GM18507 (cell line): ENCODE measurements at places on chromosomes 4 and X.

DNA sequence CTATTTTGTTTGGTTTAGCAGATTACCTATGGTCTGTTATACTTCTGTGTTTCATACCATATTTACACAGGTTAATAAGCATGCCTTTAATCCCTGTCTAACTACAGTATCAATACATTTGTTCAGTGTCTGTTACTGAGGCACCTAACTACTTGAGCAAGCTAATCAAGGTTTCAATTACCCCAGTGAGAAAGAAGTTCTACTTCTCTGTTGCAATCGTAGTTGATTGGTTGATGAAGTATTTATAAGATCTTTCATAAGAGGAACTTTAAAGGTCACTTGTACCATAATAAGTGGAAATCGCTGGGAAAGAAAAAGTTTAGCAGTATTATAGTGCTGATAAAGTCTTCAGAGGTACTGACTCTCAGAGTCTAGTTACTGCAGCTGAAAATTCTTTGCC is 490.6 kb downstream of the RPA4 start:
- no peak for DNase-seq

- no peak for DNase-seq
Observed at GRCh38 chrX:107566604-107567262, 61.6 kb upstream of the PRPS1 start.

DNA sequence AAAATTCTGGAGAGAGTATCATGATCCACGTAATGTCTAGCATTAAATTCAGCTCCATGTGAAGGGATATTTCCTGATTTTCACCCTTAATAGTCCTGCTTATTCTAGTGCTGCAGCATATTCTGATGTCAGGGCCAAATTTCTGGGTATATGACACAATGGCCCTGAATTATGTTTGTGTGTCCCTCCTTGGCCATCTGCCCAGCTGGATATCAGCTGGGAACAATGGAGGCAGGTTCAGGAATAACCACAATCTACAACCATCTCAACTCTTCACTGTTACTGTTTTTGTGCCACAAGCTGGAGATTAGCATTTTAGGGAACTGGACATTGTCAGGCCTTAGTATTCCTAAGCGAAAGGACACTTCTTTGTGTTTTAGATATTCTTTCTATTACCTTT is 3.5 kb downstream of the GLRB start:
- no peak for DNase-seq

DNA sequence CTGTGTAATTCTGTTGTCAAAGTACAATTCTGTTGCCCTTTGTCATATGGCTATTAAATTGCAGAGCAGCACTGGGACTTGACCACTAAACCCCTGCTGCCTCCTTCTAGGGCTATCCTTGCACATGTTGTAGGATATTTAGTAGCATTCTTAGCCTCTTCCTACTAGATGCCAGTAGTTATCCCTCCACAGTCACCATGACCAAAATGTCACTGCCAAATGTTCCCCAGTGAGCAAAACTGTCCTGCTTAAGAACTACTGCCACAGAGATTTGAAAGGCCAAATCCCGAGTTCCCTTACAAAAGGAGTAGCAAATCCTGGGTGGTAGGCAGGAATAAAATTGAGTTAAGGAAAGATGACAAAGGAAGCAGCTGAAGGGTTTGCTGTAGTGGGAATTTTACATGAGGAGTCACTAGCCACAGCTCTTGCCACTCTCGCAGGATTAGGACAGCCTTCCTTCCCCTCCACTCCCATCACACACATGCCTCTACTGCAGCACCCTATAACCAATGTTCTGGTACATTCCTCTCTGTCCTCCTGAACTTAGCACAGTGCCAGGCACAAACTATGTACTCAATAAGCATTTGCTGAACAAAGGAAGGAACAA is 8.4 kb downstream of the APBB2 start:
- DNase-seq: no peak

- no peak for DNase-seq
Observed at GRCh38 chr4:102139132-102139573, 206.1 kb downstream of the SLC39A8 start.

DNA sequence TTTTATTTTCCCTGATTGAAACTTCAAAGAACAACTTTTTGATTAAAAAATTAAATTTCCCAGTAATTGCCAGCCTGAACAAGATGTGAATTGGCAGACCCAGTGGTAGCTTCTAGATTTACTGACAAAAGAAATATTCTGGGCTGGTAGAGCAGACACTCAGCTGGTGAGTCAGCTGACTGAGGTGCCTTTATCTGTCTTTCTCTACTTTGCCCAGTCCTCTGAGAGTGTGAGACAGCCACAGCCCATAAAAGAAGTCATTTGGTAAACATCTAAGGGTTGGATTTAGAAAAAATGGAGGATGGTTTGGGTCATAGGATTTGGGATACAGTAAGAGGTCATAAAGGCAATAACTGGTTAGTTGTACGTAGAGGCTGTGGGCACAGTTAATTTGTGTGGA is 54.5 kb downstream of the CCSER1 start:
- DNase-seq: no peak

DNA sequence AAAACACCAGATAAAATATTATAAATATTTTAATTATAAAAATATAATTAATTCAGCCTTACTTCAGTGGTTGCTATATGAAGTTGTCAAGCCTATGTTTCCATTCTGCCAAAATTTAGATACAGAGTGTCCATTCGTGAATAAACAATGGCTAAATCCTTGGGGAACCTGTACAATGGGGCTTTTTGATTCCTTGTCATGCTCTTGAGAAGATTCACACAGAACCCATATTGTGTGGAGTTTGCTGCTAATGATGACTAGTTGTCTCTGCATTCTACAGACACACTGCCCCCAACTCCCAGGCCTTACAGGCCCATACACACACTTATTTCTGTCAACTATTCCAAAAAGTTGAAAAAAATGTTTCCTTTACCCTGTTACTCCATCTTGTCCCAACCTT is 33.4 kb upstream of the MAGEC2 start:
- no peak for DNase-seq

GRCh38 chr4:107333518-107333917 is 297.4 kb upstream of the DKK2 start:
- no peak for DNase-seq

GRCh38 chr4:47531241-47531953 is 46.3 kb downstream of the ATP10D start:
- DNase-seq: peak; percentile 42

DNA sequence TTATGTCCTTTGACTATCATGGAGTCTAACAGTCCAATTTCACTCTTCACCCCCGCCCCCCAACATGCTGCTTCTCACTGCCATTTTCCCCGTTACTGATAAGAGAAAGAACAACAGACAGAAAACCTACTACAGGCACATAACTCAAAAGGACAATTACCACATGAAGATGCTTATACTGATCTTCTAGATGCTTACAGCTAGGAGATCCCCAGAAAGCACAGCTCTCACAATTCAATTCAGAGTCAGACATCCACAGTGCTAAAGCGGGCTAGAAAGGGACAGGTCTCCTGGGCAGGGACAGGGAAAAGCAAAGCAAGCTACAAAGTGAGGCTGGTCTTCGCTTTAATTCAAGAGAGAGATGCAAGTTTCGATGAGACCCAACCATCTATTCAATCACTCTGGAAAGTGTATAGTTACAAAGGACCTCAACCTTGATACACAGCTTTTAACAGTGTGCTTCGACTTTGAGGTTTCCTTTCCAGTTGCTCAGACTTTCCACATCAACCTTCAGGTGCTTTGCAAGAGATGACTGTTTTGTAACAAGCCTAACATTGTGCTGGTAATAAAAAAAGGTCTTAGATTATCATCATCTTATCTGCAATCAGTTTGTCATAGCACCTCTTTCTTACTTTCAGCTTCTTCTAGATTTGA is 60.9 kb downstream of the LEF1 start:
- no peak for DNase-seq

DNA sequence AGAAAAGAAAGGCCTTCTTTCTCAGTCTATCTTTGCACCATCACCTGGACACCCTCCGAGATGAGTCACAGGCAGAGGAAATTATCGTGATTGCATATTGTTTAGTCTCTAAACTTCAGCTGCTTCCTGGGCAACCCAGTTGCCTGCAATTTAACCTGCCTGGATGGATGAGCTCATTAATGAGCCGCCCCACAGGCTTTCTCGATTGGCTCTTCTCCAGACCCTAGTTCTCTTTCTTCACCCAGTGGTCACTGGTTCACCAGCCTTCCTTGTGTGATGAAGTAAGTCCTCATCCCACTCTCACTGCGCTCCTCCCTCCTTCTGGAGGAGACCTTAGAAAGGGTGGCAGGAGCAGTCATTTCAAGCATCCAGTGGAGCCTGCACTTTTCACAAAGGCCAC is 94.4 kb downstream of the SOWAHB start:
- no peak for DNase-seq

DNA sequence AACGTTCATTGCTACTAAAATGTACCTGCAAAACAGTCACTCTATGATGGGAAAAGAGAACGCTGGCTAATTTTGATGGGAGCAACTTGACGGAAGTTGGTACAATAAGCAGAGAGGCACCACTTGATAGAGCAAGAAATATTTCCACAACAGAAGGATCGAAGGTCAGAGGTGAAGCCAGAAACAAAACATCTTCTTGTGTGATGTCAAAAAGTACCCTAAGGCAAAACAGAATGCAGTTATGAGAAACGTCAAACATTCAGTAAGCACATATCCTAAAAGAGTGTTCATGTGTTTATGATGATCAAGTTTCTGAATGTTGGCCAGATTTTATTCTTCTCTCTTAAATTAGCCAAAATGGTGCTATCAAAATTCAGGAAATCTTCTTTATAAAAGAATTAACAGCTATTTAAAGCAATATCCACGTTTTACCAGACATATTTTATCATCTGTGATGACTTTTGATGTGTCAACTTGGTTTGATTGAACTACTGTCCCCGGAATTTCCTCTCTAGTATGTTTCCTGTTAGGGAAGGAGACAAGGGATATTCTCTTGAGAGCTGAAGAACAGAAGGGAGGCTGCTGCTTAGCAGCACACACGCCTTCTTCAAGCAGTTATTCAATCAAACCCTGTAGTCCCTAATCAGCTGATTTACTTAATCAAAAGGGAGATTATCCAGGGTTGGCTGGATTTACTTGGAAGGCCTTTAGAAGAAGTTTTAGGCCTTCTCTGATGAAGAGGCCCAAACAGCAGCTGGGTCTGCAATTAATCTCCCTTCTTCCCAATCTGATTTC is 15.7 kb downstream of the AASDH start:
- no peak for DNase-seq

- no peak for DNase-seq
Observed at GRCh38 chrX:42247241-42247640, 323.9 kb upstream of the CASK start.

- DNase-seq: no peak
Observed at GRCh38 chr4:95462921-95463320, 85.9 kb downstream of the UNC5C start.

- no peak for DNase-seq
Observed at GRCh38 chr4:15443371-15444160, 15.7 kb downstream of the C1QTNF7 start.

- DNase-seq: no peak
Observed at GRCh38 chr4:122621016-122621507, at the start of gene IL21. IL21 (minus strand) TSS chr4:122621066; CDS start chr4:122621011, 55 bp downstream.

DNA sequence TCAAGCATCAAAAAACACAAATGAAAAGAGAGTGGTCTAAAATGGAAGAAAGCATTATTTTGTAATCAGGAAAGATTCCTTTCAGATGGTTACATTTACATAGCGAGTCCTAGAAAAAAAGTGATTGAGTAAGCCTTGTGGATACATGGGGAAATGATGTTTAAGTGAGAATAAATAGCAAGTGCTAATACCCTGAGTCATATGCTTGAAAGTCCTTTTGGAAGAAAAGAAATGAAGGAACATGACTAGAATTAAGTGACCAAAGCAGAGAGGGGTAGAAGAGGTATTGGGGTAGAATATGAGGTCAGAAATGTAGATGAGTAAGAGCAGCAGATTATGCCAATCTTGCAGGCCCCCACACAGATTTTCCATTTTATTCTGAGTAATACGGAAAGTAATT is 814.8 kb upstream of the GRID2 start:
- no peak for DNase-seq

GRCh38 chr4:38455092-38455862 is 208.7 kb upstream of the KLF3 start:
- no peak for DNase-seq

GRCh38 chr4:7650606-7651385 is 216.1 kb upstream of the PSAPL1 start:
- no peak for DNase-seq

GRCh38 chrX:129606918-129607317 is 47.8 kb downstream of the APLN start:
- DNase-seq: peak; percentile 5

DNA sequence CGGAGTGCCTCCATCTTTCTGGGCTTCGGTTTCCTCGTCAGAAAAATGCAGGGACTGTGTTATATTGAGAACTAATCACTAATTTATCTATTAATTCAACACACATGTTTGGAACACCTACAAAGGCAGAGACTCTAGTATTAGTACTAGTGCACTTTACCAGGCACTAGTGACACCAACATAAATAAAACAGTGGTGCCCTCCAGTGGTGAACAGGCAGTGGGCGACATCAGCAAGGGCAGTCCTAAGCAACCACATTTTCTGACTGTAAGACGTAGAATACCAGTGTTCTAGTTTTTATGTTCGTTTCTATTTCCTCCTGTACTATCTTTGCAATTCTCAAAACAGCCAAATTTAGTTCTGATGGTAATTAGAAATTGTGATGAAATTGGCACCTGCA is 69.1 kb upstream of the UCP1 start:
- peak; percentile 29 for DNase-seq

DNA sequence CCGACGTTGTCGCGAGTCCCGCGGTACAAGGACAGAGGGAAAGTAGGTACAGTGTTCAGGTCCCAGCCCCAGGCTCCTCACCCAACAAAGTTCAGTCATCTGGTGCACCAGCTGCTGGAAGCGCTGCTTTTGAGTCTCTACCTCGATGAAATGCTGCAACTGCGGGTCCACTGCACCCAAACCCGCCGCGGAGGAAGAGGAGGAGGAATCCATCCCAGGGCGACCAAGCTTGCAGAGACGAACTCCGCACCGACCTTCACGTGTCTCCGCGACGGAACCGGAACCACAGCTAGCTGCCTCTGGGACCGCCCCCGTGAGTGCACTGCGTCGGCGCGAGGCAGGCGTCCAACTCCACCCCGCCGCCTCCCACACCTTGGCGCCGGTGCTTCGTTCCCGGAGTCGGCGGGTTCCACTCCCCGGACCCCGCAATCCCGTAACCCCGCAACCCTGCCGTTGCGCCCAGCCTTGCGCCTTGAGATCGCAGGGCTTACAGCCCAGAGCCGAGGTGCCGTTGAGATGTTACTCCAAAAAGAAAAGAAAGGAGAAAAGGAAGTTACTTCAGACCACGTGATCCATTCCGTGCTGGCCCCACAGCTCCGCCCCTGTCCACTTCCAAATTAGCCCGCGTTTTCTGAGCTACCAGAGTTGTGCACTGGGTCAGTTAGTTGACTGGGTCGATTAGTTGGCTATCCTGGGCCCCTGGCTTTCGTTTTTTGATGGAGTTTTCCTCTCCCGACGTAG is at the start of gene TIMM8A:
TIMM8A (minus strand) TSS at position 291 of the 741 bp plus-strand sequence; CDS start at position 213, 78 bp downstream.
- DNase-seq: peak; percentile 67
